ENCODE measurements at places on chromosomes 2 and 18. TPM values are rescaled to one million over a fixed set of nuclear protein-coding genes. Genes with fewer than 3 reads are reported as not detected.
A peak's percentile ranks its signal among the peaks of the same experiment; 100 is the strongest.

FBLN7 gene
- 12.0 TPM for polyA plus RNA-seq

DNA sequence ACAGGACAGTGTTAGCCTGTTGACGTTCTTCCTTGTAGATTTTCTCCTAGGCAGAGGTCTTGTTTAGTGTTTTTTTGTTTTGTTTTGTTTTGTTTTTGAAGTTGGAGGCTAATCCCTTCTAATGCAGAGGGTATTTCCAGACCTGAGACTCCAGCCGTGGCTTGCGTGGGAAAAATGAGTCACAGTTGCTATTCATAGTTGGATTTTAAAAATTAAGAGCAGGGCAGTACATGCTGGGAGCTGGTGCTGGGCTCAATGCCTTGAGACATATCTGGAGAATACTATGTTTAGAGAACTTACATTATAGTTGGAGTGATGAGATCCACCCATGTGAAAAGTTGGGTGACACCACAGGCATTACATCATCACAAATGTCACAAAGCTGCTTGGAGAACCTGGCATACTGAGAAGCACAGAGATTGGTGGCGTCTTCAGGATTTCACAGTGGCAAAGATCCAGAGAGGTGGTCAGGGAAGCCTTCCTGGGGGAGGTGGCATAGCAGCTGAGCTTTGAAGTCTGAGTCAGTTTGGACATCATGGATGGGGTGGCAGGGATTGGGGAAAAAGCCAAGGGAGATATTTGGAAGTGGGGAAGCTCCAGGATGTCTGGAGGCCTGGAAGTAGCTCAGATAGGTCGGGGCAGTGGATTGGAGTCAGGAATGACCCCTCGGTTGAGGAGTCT lies 249.4 kb downstream of the LOXHD1 start:
- no peak for DNase-seq

GRCh38 chr18:74828200-74828599 lies 230.5 kb downstream of the ZNF407 start:
- no peak for DNase-seq

GRCh38 chr2:171480908-171481307 lies 41.4 kb upstream of the CYBRD1 start:
- DNase-seq, result peak; percentile 71

DNA sequence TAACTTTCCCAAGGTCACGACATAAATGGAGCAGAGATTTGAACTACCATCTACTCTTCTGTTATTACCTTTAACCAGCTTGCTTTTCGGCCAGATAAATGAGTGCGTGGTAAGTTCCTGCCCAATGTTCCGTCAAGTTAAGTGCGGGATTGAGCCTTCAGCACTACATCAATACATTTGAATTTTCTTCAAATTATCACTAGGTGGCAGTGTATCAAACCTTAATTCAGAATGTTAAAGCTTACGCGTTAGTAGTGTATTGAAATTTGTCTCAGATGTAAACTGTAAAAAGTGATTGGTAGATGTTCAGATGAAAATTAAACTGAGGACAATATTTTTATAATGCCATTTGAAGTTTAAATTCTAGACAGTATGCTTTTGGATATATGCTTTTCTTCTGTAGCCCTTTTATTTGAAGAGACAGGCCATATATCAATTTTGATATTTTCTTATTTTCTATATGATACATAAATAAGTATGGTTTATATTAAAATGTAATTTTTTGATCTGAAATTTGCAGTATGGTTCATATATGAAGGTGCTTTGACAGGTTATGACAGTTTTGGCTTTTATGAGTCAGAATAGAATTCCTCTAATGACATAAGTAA lies 681.3 kb downstream of the ADCYAP1 start:
- DNase-seq, result peak; percentile 19

DNA sequence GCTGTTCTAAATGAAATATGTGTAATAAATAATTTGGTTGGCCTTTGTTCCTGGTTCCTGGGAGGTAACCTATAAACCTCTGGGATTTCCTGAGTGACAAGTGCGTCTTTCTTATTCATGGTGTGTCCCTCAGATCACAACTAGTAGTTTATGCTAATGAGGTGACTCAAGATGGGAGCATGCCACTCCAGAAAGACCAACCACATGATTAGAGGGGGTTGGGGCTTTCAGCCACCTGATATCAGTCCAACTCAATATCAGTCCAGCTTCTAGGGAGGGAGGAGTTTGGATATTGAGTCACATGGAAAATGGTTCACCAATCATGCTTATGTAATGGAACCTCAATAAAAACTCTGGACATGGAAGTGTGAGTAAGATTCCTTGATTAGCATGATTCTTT lies 96.6 kb downstream of the QPCT start:
- no peak for DNase-seq

DNA sequence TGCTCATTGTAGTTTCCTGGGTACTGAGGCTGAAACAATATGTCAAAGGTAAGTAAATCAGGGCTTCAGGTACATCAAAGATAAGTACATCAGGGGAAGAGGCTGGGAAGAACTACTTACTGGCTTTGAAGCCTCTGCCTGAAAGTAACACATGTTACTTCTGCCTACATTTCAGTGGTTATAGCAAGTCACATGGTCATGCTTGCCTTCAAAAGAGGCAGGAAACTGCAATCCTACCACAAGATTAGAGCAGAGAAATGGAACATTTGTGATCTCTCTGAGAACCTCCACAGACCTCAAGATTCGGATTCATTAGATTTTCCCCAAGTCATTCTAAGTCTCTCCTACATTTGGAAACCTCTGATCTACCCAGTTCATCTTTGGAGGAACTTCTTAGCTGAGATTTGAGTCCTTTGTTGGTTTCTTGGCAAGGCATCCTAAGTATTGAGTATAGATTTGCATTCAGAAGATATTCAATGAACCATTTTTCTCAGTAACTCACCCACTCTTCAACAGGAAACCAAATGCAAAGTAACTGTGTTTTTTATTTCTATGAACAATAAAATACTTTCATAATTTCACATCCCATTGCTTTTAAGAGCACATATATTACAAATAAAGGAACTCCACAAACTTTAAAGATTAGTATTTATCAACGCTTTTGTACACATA lies 48.5 kb upstream of the CCDC195 start:
- DNase-seq, result no peak

ITGB6 gene
- 13.9 TPM for polyA plus RNA-seq

DNA sequence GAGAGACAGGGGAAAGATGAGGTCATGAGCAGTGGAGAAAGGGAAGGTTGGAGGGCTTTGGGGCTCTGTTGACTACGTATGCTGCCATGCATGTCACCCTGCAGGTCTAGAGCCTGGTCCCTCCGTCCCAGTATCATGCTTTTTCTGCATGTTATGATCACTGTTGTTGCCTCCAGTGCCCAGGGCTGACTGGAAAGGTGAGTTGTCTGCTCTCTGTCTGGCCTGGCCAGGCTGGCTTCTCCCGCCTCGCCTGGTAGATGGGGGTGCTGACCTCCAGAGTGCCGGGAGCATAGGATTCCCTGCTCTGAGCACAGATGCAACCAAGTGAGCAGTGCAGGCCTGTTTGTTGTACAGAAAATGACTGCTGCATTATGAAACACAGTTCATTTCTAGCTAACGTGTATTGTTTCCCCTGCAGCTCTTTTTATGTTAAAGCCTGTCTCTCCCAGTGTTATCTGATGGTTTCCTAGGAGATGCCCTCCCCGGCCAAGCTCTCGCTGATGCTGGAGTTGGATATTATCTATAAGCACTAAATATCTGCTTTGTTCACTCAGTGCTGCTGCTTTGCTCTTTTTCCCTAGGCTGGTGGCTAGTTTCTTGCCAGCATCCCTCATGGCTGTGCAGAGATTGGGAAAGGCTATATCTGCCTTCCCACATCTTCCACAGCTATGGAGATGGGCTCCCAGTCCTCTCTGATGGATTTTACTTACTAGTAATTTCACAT lies 158.2 kb downstream of the TDRD15 start:
- DNase-seq, result no peak

- no peak for DNase-seq
These were observed 29.1 kb downstream of the GAREM1 start for GRCh38 chr18:32441533-32441932.

TGFA gene
- polyA plus RNA-seq, result 16.1 TPM

DNA sequence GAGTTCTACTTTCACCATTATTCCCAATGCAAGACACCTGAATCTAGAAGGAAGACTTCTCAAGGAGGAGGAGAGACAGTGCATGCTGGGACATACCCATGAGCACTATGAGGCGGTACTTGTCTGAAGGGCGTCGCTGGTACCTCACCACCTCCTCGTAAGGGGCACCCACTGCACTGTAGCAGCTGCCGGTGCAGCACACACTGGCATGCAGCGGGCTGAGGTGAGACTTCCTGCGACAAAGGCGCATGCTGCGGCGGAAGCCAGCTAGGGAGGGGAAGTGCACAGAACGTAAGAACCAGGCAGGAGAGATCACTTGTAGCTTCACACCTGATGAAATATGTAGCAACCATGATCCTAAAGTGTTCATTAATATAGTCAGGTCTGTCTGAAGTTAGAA lies 12.8 kb upstream of the TMEM237 start:
- DNase-seq, result no peak

DNA sequence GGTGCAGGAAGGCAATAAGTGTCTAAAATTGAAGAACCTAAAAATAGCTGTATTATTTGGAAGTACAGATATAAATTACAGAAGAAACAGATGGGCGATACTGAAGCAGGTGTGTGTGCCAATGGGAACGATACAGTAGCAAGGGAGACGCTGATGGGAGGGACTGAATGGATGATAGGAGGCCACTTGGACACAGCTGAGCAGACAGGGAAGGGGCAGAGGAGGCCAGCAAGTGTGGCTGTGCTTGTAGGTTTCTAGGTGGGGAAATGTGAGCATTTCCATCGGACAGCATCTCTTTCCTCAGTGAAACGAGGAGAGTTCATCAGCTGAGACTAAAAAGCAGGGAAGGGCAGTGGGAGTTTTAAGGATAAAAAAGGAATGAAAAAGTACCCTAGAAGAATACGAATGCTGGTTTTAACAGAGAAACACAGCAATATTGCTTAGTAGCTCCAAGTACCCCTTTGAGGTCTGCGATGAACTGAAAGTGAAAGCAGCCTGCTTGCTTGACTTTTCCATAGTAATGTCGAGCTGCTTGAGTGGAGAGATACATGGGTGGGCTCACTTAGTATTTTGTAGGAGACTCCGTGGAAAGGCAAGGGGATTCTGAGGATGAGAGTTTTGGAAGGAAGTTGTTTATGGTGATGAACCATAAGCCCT lies 91.7 kb upstream of the EPC2 start:
- no peak for DNase-seq

DNA sequence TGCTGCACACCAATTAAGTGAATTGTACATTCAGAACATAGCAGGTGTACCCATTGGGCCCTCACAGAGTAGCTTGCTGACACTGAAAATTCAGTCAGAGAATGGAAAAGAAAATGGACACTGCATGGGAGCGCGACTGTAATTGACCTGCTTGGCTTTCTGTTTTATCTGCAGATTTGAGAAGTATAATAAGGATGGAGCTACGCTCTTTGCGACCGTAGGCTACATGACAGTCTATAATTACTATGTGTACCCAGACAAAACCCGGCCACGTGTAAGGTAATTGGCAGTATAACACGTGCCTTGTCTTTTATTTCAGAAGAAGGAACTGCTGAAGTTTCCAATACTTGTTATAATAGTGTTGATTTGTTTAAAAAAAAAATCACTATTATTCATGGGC lies 33.5 kb upstream of the METAP1D start:
- no peak for DNase-seq

GRCh38 chr18:79784071-79784913 lies 13.4 kb upstream of the KCNG2 start:
- no peak for DNase-seq

DNA sequence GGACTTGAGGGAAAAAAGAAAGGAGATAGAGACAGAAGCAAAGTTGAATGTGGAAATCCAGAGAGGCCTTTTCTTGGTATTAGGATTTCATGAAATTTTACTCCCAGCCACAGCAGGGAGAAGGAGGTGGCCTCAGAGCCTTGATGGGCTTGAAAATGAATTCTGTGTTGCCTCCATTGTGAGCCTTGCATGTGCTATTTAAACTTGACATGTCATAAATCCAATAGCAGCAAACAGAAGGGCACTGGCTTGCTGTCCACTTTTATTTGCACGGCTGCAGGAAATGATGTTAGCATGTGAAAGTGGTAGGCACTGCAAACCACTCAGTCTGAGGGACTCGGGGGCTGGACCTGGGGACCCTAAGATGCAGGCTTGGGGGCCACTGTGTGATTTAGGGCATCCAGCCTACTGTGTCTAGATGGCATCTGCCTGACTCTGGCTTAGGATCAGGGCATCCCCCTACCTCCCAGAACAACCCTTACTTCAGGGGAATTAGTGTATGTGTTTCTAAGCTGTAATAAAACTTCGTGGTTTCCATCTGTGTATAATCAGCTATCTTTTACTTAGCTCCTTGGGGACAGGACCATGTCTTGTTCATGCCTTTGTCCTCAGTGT lies 139.1 kb upstream of the SKOR2 start:
- DNase-seq, result no peak

GRCh38 chr2:464562-465309 lies 176.8 kb upstream of the ALKAL2 start:
- no peak for DNase-seq

DNA sequence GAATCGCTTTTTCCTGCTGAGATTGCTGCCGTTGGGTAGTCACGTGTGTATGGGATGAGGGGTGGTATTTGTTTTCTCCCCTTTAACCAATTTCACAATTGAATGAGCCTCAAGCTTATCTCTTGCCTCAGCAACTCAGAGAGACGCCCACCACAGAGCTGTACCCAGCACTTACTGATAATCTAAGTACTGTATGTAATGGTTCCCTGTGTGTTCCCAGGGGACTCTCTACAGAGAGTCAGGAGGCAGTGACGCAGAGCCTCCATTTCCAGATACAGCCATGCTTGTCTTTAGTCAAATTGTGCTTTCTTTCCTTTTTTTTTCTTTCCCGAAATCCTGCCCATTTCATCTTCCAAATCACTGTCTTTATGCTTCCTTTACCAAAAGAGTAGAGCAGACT lies 1102.1 kb upstream of the KLHL29 start:
- DNase-seq, result no peak

GRCh38 chr18:75365837-75366236 lies 61.7 kb downstream of the SMIM21 start:
- no peak for DNase-seq

- DNase-seq, result no peak
These were observed 356.6 kb downstream of the SPAG16 start for GRCh38 chr2:213640738-213641425.

- DNase-seq, result peak; percentile 14
These were observed 70.1 kb downstream of the EPAS1 start for GRCh38 chr2:46367286-46367685.

DNA sequence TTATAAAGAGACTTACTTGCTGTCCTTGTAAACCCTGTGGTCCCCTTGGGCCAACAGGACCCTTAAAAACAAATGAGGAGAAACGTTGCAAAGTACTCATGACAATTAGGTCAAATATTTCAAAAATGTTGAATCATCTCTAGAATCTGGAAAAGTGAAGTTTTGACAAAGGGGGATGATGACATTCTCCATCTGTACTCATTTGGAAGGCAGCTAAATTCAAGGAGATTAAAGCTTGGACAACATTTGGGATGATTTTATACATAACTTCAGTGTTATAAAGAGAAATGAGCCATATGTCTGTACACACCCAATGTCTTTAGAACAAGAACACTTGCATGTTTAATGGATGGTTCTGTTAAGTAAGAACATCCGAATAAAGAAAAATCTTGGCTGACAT lies 92.9 kb downstream of the COL5A2 start:
- peak; percentile 45 for DNase-seq

ANKRD23 gene
- 5.7 TPM for polyA plus RNA-seq
